ENCODE measurements at places on chromosomes 2 and 18.

DNA sequence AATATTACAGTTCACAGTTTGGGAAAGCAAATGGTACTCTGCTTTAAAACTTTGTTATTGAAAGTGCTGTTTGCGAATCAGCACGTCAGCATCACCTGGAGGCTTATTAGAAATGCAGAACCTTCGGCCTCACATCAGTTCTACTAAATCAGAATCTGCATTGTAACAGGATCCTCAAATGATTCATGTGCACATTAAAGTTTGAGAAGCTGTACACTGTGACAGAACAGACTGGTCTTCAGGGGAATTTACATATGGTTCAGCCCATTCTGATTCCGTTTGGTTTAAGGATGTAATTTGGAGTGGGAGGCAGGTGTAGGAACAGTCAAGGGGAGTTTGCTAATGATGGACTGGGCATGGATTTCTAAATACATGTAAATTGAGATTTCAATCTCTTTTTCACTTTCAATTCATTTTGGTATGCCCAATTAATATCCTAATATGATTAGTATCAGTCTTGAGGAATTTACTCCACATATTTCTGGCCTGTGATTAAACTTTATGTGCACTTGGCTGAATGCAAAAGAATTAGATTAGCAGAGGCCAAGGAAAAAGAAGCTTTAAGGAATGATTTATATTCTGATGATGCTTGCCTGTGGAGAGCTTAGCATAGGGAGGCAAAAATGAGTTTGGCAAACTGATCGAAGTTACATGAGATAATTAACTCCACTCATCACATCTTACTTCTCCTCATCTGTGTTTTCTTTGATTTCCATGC is 248.8 kb downstream of the XIRP2 start:
- no peak for DNase-seq

DNA sequence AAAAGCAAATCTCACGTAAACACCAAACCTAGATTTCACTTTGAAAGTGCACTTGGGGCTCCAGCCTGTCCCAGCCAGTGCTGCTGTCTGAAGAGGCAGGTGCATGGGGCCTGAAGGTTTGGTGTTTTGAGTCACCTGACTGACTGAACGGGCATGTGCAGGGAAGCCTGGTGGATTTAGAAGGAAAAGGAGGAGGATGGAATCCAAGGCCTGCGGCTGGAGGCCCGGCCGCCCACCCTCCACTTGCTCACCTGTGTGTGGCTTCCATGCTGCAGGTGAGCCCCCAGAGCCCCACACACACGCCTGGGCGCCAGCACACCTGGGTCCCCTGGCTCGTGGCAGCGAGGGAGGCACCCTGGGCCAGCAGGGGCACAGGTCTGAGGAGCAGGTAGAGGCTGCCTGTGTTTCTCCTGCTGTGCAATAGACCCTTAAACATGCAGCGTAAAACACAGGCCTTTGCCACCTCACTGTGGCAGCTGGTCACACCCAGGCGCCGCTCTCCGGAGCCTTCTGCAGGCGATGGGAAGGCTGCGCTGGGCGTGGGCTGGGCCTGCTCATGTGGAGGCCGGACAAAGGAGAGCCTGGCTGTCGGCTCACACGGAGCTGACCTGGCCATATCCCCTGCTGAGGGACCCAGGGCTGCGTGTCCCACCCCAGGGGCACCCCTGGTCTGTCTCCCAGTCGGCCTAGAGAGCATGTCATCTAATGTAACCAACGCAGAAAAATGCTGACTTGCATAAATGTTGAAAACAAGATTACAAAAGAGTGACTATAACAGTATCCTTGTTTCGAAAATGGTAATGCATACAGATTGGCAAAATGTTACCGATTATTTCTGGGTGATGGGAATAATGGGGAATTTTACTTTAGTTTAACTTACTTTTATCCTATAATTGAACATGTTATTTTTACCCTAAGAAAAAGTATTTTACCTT is 71.3 kb downstream of the TMEM18 start:
- DNase-seq, result no peak

- no peak for DNase-seq
Measured at GRCh38 chr2:78676921-78677696, 348.4 kb upstream of the REG3G start.

- DNase-seq, result peak; percentile 83
Measured at GRCh38 chr18:2655178-2655953, at the start of gene SMCHD1. Gene SMCHD1, plus strand, starts transcription at chr18:2655726. Its CDS starts 350 bp downstream, at chr18:2656076.

DNA sequence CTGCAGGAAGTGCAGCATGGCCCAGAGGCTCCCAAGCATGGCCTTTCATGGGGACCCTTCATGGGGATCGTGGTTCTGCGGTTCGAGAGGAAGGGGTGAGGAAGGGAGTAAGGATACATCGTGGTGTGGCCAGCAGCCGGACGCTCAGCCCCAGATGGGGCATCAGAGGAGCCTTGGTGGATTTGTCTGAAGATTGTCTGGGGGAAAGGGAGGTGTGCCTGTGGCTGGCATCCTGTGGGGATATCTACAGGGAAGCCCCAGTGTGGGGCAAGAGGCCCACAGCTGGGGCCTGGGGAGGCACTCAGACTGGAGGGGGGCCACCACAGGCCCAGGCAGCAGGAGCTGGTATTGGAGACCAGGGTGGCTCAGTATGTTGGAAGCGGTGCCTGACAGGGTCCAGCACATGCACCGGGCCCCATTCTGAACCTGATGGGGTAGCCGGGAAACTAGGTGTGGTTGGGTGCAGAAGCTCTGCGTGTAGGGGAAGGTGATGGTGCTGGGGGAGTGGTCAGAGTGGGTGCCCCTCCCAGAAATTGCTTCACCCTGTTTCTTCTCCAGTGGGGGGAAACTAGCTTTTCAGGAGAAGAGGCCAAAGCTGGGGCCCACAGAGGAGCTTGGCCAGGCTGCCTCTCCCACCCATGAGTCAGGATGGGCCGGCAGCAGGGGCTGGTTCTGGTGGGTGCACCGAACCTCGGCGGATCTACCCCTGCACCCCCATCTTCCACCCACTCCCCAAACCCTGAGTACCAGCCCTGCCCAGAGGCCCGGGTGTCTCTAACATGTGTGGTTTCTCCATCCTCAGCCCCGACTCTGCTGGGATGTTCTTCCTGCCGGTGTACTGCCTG is 274.4 kb upstream of the HDAC4 start:
- DNase-seq, result no peak

DNA sequence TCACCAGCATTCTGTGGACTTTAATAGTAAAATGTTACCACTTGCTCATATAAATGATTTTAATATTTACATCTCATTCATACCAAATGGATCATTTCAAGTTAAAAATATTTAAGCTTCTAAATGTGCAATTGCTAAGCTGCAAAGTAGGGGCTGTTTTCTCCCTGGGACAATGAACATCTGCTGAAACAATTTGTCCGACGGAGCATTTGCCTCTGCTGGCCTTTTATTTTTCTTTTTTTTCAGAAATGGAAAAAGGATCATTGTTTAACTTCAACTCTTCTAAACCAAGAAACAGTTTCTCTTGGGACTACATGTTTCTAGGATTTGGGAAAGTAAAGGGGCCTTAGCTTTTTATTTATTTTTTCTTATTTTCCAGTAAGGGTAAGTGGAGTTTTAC is 43.8 kb upstream of the ITPRID2 start:
- DNase-seq, result no peak
